ENCODE measurements at places on chromosomes 7 and 10.

GRCh38 chr10:96310321-96310669 is 6.1 kb downstream of the DNTT start:
- no peak for DNase-seq

GRCh38 chr7:73703757-73704639 is 15.5 kb downstream of the STX1A start:
- DNase-seq = peak; percentile 94

- no peak for DNase-seq
These were observed 36.6 kb downstream of the TCF7L2 start for GRCh38 chr10:112986544-112987190.

- DNase-seq = peak; percentile 41
These were observed 473 bp downstream of the PPP1R9A start for GRCh38 chr7:94907811-94908322.

DNA sequence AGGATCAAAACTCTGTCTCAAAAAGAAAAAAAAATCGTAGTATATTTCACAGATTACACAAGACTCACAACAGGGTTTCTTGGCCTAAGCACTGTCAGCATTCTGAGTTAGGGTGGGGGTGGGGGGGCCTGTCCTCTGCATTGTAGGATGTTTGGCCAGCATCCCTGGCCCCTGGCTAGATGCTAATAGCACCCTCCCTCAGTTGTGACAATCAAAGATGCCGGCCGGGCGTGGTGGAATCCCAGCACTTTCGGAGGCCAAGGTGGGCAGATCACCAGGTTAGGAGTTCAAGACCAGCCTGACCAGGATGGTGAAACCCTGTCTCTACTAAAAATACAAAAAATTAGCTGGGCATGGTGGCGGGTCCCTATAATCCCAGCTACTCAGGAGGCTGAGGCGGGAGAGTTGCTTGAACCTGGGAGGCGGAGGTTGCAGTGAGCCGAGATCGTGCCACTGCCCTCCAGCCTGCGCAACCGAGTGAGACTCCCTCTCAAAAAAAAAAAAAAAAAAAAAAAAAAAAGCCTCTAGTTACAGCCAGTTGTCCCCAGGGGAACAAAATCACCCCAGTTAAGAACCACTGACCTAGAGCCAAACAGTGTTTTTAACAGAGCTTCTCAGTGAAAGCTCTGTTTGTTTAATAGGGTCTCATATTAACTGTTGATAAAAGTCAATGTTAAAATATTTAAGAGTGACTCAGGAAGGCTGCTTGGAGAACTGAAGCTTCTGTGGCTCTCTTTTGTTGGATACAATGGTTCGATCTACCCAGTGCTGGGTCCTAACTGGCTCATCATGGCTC is 161.0 kb upstream of the FAM171A1 start:
- DNase-seq = no peak

DNA sequence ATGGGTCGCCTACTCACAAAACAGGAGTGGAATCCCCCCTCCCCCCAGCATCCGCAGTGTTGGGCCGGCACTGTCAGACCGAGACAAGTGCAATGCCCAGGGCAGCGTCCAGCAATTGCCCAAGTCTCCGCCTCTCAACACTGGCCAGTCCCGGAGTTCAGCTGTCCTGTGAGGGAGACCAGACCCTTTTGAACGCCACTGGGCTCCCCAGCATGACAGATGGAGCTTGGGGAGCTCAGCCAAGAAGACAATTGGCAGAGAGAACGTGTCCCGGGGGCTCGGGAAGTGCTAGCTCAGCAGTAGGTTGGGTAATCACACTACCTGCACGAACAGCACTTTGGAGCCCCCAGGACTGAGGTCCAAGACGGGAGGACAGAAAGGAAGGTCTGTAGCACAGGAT is 4.7 kb downstream of the COPS6 start:
- no peak for DNase-seq

GRCh38 chr7:90824386-90825307 is 228.5 kb downstream of the CDK14 start:
- no peak for DNase-seq

DNA sequence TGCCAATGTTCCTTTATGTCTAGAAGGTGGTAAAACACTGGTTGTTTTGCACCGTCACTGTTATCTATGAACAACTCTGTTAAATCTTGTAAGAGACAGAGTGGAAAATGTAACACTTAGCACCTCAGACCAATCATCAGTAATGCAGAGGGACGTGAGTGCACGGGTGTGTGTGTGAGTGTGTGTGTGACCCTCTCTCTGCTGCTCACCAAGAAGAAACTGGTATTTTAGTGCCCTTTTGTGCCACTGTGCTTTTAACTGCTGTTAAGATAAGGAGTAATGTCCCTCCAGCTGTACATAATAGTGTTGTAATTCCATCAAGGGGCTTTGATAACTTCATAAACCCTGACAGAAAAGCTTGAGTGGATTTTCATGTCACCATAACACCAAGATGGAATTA is 130.1 kb downstream of the CREB5 start:
- DNase-seq = no peak

DNA sequence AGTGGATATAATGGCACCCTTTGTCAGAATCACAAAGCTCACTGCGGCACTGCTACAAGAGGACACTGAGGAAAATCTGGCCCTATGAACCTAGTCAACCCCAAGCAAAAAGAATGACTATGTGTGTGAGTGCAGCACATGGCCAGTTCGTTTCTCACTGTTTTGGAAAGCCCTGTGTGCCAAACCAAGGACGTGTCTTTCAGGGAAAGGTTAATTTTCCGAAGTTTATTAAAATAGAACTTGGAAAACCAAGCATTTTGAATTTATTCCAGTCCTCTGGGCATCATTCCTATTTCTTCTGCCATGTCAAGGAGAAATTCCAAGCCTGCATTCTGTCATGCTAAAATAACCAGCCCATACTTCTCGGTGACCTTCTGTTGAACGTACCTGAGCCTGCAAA is 471.8 kb downstream of the PLXDC2 start:
- DNase-seq = no peak

GRCh38 chr10:505419-505818 is 184.0 kb downstream of the DIP2C start:
- DNase-seq = peak; percentile 40

DNA sequence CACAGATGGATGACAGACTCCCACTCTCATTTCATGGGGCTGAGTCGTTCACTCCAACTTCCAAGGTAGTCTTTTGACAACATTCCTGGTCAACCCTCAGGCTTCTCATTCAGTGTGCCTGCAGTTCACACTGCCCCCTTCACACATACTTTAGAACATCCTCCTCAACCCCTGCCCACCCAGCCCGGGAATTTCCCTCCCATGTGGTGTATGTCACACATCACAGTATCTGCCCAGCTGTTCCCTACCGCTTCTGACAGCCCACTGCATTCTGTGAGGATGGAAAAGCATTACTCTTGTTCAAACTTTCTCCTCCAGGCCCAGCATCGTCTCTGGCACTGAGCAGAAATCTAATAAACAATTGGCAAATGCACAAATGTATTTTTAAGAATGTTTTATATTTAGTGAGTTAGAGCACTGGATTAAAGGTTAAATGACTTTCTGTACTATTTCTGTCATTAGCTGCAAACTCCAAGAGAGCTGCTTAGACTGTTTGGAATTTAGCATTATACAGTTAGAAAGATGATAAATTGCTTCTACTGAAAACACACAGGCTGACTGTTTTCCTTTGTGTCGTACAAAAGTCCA is 110.4 kb downstream of the SFMBT2 start:
- DNase-seq = peak; percentile 82

- no peak for DNase-seq
These were observed 252.4 kb upstream of the GHITM start for GRCh38 chr10:83886871-83887270.

GRCh38 chr7:149770728-149771636 is 2.4 kb downstream of the ZNF467 start:
- no peak for DNase-seq

DNA sequence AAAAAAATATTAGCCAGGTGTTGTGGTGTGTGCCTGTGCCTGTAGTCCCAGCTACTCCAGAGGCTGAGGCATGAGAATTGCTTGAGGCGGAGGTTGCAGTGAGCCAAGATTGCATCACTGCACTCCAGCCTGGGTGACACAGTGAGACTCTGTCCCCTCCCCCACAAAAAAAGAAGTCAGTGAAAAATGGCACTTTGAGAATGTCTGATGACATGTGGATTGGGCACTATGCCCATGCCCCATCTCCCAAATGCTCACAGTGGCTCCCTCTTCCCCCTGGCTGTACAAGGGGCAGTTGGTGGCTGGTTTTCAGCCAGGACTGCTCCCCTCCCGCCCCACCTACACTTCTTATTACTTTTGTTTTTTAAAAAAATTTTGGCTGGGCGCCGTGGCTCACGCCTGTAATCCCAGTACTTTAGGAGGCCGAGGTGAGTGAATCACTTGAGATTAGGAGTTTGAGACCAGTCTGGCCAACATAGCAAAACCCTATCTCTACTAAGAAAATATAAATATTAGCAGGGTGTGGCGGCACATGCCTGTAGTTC is 26.1 kb downstream of the IL15RA start:
- no peak for DNase-seq

DNA sequence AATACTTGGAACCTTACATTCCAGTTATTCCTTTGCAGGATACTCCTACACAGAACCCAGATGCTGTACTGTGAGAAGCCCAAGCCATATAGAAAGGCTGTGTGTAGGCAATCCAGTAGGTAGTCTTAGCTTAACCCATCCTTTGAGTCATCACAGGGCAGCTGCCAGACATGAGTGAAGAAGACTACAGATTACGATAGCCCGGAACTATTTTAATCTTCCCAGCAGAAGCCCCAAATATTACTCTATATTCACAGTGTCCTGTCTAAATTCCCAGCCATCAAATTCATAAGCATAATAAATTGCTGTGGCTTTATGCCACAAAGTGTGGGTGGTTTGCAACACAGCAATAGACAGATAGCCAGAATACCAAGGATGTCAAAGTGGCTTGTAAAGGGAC is 474.1 kb upstream of the STEAP1 start:
- no peak for DNase-seq

- DNase-seq = peak; percentile 85
These were observed 3.5 kb upstream of the DEPP1 start for GRCh38 chr10:44982114-44982460.

DNA sequence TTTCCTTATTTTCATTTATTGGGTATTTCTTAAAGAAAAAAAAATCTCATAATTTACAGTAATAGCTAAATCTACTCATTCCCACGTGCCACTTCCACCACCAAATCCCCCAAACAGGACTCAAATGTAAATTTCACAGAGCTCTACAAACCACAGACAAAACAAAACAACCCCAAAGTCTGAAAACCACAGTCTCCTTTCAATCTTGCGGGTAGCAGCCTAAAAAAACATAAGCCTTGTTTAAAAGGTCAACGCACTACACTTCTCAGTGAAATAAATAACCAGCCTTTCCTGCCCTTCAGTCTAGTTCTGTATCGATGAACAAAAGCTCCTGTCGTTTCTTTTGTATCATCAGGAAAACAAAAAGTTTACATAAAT is 121.8 kb upstream of the AFAP1L2 start:
- no peak for DNase-seq

GRCh38 chr10:89793649-89794254 is 92.4 kb downstream of the KIF20B start:
- DNase-seq = peak; percentile 87

GRCh38 chr7:41118486-41118885 is 584.4 kb downstream of the INHBA start:
- DNase-seq = no peak

GRCh38 chr10:53005612-53006345 is 233.2 kb upstream of the MBL2 start:
- no peak for DNase-seq
